ENCODE measurements at places on chromosomes 16 and 17.

- H3K27me3 ChIP-seq: no peaks in the 10 kb centered on the region
- DNase-seq: no peak
- no peak overlapping the region for H3K27ac ChIP-seq
- no peaks in the 10 kb centered on the region for H3K4me1 ChIP-seq
These were observed 19.3 kb downstream of the DBNDD1 start for GRCh38 chr16:89999831-90000574.

DNA sequence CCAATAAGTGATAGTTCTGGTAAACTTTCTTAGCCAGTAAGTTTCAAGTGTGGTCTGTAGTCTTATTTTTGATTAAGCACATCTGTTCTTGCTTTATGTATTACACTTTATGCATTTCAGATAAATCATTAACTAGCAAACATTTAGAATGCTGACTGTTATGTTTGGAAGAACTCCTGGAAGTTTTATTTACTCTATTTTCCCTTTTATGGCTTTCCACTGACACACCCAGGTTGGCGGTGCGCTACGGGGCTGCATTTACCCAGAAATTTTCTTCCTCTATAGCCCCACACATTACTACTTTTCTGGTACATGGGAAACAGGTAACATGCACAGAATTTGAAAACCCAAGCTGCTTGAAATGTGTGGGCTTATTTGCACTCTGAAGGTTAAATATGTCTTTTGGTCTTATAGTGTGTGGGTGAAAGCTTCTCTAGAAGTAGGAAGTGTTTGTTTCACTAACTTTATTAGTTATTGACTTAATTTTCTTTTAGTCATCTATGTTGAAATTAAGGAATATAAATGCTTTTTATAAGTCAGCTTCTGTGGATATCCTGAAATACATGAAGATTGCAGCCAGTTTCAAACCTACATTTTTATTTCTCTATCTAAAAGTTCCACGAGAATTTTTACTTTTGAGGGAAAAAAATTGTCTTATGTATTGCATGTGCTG lies 203.7 kb downstream of the PHKB start:
- H3K36me3 ChIP-seq: peaks cover 17% of the 10 kb centered on the region
- H3K4me1 ChIP-seq: peaks cover 12% of the 10 kb centered on the region
- DNase-seq: no peak

DNA sequence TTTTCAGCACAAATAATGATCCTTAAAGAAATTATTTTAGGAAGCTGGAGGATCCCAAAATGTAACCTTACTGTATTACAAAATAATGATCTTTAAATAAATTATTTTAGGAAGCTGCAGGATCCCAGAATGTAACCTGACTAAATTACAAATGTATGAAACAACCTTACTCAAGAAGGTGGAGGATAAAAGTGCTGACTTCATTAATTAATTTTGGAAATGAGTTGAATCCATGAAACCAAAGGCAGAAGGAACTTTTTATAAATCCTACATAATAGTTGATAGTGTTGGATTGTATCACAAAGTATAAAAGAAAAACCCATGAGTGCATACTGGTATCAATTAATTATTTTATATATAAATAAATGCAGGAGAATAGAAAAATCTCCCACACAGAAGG lies 859.9 kb downstream of the KCNJ2 start:
- DNase-seq: no peak
- H3K4me1 ChIP-seq: peaks cover 24% of the 10 kb centered on the region
- peaks cover 2% of the 10 kb centered on the region for H3K36me3 ChIP-seq
- no peak overlapping the region for H3K4me3 ChIP-seq
- no peak overlapping the region for H3K27ac ChIP-seq

- no peak for DNase-seq
- peaks cover 23% of the 10 kb centered on the region for H3K36me3 ChIP-seq
- H3K27ac ChIP-seq: peak overlapping the region; percentile 49
- H3K27me3 ChIP-seq: no peaks in the 10 kb centered on the region
These were observed 69.2 kb downstream of the CDC27 start for GRCh38 chr17:47119746-47120520.

DNA sequence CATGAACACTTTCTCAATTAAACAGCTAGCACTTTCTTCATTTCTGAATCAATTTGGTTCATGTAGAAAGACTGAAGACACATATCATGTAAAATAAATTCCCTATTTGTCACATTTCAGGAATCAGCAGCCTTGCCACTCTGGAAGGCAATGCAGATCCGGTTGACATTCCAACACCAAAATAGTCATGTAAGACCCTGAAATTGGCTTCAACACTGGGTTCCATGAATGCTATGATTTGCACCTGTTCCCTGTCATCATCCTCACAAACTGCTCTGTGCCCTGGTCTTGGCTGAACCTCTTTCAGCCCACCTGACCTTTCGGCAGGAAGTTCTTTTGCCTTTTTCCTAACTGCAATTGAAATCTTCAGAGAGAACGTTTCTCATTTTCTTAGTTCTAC lies 156.9 kb downstream of the CDH8 start:
- H3K27me3 ChIP-seq: no peaks in the 10 kb centered on the region
- H3K4me1 ChIP-seq: peaks cover 5% of the 10 kb centered on the region
- H3K4me3 ChIP-seq: no peak overlapping the region
- peaks cover 3% of the 10 kb centered on the region for H3K36me3 ChIP-seq
- DNase-seq: no peak

- H3K4me3 ChIP-seq: no peak overlapping the region
- H3K4me1 ChIP-seq: no peaks in the 10 kb centered on the region
- H3K27me3 ChIP-seq: no peaks in the 10 kb centered on the region
- no peak for DNase-seq
- H3K36me3 ChIP-seq: no peaks in the 10 kb centered on the region
- H3K27ac ChIP-seq: no peak overlapping the region
These were observed 58.3 kb downstream of the B9D1 start for GRCh38 chr17:19304209-19304608.

- H3K27ac ChIP-seq: no peak overlapping the region
- H3K27me3 ChIP-seq: no peaks in the 10 kb centered on the region
- DNase-seq: no peak
- peaks cover 13% of the 10 kb centered on the region for H3K36me3 ChIP-seq
- H3K4me1 ChIP-seq: no peaks in the 10 kb centered on the region
- no peak overlapping the region for H3K4me3 ChIP-seq
These were observed 14.8 kb downstream of the UNK start for GRCh38 chr17:75799402-75799801.

DNA sequence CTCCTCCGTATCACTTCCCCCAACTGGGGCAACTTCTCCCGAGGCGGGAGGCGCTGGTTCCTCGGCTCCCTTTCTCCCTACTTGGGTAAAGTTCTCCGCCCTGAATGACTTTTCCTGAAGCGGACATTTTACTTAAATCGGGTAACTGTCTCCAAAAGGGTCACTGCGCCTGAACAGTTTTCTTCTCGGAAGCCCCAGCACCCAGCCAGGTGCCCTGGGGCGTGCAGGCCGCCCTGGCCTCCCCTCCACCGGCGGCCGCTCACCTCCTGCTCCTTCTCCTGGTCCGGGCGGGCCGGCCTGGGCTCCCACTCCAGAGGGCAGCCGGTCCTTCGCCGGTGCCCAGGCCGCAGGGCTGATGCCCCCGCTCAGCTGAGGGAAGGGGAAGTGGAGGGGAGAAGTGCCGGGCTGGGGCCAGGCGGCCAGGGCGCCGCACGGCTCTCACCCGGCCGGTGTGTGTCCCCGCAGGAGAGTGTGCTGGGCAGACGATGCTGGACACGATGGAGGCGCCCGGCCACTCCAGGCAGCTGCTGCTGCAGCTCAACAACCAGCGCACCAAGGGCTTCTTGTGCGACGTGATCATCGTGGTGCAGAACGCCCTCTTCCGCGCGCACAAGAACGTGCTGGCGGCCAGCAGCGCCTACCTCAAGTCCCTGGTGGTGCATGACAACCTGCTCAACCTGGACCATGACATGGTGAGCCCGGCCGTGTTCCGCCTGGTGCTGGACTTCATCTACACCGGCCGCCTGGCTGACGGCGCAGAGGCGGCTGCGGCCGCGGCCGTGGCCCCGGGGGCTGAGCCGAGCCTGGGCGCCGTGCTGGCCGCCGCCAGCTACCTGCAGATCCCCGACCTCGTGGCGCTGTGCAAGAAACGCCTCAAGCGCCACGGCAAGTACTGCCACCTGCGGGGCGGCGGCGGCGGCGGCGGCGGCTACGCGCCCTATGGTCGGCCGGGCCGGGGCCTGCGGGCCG lies 1.6 kb downstream of the HIC1 start:
- peaks cover 19% of the 10 kb centered on the region for H3K27me3 ChIP-seq

DNA sequence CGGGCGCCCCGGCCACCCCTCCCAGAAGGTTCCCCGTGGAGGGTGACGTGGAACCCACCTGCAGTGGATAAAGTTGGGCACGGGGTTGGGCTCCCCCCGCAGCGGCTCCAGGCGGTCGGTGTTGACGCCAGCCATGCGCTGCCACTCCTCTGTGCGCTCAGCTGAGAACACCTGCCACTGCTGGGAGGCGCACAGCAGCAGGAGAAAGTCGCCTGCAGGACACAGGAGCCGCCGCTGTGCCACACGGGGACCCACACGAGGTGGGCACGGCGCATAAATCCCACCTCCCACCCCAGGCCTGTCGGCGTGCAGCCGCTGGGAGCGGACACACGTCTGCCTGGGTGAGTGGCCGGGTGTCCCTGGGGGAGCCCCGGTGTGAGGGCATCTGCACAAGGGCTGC lies 20.7 kb downstream of the CTU2 start:
- no peaks in the 10 kb centered on the region for H3K4me1 ChIP-seq
- H3K36me3 ChIP-seq: peaks cover 10% of the 10 kb centered on the region
- no peak overlapping the region for H3K27ac ChIP-seq
- H3K4me3 ChIP-seq: no peak overlapping the region

DNA sequence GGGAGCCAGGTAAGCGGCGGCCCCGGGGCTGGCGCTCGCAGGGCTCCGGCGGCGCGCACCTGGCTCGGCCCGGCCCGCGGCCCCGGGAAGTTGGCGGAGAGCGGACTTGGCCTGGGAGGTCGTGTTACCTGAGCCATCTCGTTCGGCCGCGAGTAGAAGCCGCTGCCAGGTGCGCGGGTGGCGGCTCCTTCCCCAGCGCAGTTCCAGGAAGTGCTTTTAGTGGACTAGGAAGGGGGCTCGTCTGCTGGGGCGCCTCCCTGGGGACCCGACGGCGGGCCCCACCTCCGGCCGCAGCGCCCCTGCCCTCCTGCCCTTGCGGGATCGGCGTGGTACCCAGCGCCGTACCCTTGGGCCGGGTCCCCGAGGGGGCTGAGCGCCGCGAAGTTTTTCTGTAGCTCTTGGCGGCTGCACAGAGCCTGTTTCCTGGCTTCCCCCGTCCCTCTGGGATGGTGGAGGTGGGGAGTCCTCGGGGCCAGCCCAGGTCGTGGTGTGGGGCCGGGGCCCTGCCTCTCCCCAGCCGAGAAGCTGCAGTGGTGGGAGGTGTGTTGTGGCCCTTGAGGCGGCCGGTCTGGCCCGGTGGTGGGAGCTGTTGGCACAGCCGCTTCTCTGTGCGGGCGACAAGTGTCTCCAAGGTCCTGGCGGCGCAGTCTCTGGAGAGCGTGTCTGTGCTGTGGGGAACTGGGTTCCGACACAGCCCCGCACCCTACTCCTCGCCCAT lies 96.9 kb downstream of the RAB11FIP4 start:
- DNase-seq: no peak
- H3K27ac ChIP-seq: peak overlapping the region; percentile 84
- H3K36me3 ChIP-seq: no peaks in the 10 kb centered on the region
- peak overlapping the region; percentile 75 for H3K4me3 ChIP-seq

DNA sequence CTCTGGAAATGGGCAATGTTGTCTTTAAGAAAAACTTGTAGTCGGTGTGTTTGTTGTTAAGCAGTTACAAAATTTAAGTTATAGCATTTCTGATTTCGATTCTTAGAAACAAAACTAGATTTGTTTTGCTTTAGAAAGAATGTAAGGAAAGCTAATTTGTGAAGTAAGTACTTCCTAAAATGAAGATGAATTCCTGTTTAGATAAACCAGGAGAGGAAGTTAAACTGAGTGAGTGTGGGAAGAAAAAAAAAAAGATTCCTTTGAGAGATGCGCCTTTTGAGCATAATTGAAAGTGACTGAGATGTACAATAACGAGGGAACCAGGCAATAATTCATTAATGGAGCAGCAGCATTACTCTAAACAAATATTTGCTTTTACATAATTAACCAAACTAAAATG lies 52.4 kb upstream of the ALOX12 start:
- no peak for DNase-seq
- no peaks in the 10 kb centered on the region for H3K27me3 ChIP-seq
- H3K4me3 ChIP-seq: no peak overlapping the region

DNA sequence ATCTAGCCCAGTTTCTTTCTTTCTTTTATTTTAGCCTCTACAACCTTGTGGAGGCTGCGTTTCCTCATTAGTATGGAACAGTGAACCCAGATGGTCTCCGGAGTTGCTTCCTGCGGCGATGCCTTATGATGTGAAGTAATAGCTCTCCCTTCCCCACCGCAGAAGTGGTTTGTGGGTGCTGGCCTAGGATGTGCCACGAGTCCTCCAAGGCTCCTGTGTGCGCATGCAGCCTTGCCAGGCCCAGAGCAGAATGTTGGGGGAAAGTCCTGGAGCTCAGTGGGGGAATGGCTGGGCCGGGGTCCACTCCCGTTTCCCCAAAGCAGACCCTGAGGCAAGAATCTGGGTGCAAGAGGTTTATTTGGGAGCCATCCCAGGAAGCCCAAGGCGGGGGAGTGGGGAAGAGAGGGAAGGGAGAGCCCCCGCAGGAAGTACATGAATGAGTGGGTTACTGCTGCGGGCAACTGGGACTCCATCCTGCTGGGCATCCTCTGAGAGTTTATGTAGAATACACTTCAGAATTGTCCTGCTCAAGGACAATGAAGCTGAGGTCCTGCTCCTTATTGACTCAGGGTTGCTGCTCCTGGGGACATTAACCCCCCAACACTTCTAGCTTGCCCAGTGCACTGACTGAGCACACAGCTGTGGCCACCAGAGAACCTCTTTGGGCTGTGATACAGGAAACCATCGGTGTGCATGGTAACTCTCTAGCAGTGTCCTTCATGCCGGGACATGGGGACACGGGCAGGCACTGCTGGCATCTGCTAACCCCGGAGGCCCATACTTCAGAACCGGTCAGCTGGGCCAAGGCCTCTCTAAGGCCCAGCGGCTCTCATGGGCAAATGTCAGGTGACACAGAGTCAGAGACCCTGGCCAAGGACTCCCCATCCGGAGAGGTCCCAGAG lies 3.7 kb upstream of the HCRT start:
- peaks cover 8% of the 10 kb centered on the region for H3K4me1 ChIP-seq
- peaks cover 27% of the 10 kb centered on the region for H3K27me3 ChIP-seq
- H3K27ac ChIP-seq: no peak overlapping the region
- H3K36me3 ChIP-seq: no peaks in the 10 kb centered on the region

DNA sequence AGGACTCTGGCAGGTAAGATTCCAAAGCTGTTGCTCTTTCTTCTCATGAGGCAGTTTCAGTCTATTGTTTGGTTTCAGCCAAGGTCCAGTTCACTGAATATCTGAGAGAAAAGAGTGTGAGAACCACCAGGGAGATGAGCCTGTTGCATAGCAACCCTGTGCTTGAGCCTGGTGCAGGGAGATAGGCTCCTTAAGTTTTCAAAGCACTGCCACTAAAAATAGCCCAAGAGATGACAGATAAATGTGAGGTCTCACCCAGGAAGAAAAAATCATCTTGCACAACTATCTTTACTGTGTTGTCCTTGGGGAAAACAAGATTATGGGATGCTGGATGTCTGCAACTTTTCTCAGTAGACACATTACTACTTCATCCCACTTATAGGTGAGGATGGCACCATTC lies 26.2 kb upstream of the NUDT7 start:
- H3K4me1 ChIP-seq: peaks cover 2% of the 10 kb centered on the region
- no peak overlapping the region for H3K4me3 ChIP-seq
- no peaks in the 10 kb centered on the region for H3K36me3 ChIP-seq
- DNase-seq: no peak

Data from mesothelial cell of epicardium (in vitro differentiated cells).